ENCODE measurements at places on chromosomes 4 and X.

DNA sequence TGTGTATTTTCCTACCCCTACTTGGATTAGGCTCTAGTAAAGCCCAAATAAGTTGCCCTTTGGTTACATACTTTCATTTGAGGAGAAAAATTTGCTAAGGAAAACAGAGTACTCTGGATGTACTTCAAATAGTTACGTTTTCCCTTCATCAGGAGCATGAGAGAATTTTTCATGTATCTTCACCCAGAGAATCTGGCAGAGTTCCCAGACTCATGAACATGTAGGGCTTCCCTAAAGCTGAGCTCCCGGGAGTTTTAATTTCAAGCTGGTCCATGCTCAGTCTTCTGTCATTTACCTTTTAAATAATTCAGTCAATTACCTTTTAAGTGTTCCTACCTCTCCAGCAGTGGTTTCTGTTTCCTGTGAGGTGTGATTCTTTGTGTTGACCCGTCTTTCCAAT, 367.5 kb upstream of the GRID2 start:
- DNase-seq, result no peak

DNA sequence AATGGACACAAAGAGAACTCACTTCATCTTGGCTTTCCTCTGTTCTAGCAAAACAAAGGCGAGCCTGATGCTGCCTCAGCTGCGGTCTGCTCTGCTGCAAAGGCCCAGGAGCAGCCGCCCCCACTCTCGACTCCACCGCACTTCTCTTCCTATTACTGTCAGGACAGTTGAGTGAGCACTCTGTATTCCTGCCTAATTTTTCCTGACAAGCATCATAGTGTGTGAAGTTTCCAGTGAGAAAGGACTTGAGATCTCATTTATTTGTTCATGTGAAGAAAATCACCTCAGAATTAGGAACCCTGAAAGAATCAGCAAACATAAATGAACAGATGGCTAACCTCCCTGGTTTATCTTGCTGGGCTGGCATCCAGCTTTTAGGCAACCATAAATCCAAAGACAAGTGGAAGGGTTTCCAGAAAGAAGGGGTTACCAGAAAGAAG, 15.6 kb downstream of the SCARB2 start:
- no peak for DNase-seq

DNA sequence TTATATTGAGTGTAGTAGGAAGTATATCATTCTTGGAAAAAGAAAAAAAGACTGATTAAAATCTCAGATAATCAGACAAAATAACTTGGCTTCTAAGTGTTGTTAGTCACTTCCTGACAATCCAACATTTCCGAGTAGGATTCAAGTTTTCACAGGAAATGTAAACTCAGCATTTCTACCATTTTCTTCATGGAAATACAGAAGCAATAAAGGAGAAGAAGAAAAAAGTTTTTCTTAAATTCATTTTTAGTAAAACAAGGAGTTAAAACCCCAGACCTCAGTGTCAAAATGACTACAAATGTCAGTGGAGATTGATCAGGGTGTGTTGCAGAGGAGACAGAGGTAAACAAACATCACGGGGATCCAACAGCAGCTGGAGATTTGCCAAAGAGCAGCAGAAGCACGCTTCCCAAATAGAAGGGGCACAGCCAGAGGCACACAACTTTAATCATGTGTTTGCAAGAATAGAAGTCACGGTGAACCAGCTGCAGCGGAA, 129.3 kb upstream of the FAM9B start:
- no peak for DNase-seq

DNA sequence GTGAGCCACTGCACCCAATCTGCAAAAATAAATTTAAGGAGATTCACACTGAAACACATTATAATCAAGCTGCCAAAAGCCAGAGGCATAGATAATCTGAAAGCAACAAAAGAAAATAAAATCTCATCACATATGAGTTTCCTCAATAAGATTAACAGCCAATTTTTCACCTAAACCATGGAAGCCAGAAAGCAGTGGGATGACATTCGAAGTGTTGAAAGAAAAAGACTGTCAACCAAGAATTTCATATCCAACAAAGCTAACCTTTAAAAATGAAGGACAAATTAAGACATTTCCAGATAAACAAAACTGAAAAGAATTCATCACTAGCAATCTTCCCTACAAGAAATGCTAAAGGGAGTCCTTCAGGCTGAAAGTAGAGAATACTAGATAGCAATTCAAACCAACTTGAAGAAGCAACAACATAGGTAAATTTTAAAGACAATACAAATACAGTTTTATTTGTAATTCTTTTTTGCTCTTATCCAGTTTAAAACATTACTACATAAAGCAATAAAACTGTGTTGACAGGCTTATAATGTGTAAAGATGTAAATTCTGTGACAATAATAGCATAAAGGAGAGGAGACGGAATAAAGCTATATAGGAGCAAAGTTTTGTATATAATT, 23.1 kb upstream of the KLHL8 start:
- DNase-seq, result no peak

GRCh38 chr4:67725132-67725531, 24.2 kb upstream of the UBA6 start:
- DNase-seq, result no peak
